Small intestine (tissue), 16 donors: ENCODE measurements at places on chromosomes 4 and X. TPM values are rescaled to one million over a fixed set of nuclear protein-coding genes. Genes with fewer than 3 reads are reported as not detected.

GRCh38 chrX:69616457-69617203 lies 717 bp downstream of the EDA start:
- peak; percentile 56 for DNase-seq

DNA sequence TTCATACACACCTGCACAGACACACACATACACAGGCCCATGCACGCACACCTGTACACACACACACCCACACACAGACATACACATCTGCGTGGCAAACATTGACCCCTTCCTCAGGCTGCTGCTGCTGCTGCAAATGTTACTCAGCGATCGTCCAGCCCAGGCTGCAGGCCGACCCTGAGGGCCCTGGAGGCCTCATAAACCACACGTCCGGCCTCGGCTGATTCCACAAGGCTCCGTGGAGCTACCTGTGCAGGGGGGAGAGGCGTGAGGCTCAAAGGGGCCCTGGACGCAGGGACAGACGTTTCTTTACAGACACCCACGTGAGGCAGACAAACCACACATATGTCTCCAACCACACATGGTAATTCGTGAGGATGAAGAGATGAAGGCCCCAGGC lies 53.9 kb upstream of the PPP2R3B start:
- DNase-seq: no peak

DNA sequence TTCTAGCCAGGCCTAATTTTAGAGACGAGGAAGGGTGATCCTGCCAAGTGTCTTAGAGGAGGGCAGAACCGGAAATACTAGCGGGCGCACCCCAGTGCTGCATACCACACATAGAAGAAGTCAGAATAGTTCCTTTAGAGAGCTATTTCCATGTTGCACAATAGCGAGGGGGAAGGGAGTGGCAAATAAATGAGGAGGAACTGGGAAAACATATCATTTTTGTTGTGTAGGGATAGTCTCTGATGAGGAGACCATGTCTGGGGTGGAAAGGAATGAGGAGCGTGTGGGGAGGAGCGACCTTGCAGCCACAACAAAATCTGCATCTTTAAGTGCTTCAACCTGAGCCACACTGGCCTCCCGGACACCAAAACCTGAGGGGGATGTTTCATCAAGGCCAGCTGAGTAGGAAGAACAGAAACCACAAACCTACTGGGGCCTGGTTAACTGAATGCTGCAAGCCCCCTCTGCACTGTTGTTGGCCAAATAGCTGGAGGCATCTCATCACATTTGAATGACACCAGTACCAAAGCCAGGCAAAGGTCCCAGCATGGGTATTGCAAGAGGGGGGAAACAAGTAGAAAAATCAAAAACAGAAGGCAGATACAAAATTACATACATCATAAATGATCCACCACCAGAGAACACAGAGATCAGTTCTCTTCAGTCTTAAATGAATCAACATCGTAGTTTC lies 26.7 kb upstream of the C1QTNF7 start:
- peak; percentile 3 for DNase-seq

- DNase-seq: no peak
Measured at GRCh38 chr4:94856030-94856429, 98.3 kb downstream of the BMPR1B start.

DNA sequence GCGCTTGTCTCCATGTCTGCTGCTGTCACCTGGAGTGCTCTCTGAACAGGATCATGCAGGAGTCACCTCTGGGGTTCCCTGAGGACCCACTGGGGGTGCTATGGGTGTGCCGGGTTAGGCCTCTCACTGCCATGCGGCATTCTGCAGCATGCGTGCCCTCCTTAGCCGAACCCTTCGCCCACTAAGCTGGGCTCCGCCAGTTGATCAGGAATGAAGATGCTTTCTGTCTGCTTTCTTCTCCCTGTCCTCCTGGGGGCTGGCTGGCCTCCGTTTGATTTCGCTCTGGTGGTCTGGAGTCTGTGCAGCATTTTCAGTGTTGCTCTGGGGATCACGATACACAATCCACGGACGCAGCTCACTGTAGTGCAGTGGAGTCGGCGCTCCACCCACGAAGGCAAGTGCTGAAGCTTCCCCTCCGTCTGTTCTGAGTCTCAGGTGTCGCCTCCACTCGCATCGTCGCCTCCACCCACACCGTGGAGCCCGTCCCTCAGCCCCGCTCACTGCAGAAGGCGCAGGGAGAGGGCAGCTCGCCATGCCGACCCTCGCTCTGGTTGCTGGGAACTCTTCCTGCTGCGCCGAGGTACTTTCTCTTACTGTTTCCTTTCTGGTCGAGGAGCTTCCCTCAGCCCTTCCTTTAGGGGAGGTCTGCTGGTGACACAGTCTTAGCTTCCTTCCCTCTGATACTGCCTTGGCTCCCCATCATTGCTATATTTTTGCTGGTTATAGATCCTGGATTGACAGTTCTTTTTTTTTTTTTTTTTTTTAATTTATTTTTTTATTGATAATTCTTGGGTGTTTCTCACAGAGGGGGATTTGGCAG lies 29.2 kb downstream of the LETM1 start:
- no peak for DNase-seq

DNA sequence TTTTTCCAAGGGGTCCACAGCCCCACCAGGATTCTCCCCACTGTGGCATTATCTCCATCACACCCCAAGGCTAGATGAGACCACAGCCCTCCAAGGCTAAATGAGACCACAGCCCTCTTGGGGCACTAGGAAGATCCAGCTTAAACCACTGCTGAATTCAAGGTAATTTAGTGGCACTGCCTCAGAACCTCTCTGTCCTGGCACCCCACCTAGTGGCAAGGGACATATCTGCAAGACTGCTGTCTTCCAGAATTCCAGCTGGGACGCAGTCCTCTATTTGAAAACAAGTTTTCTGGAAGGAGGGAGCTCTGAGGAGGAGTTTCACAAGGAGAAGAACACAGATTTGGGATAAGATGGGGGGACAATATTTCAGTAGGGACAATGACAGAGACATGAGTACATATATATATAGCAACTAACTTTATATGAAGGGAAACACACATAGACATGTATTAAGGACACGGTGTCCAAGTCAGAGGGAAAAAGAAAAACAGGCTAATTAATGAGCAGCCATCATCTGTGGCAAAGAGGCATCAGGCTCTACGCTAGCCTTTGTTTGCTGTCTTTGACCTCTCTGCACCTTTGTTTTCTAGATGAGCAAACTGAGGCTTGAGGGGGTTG lies 9.3 kb downstream of the CETN2 start:
- peak; percentile 28 for DNase-seq

- DNase-seq: peak; percentile 56
Measured at GRCh38 chr4:186166852-186167512, 24.4 kb upstream of the CYP4V2 start.

DNA sequence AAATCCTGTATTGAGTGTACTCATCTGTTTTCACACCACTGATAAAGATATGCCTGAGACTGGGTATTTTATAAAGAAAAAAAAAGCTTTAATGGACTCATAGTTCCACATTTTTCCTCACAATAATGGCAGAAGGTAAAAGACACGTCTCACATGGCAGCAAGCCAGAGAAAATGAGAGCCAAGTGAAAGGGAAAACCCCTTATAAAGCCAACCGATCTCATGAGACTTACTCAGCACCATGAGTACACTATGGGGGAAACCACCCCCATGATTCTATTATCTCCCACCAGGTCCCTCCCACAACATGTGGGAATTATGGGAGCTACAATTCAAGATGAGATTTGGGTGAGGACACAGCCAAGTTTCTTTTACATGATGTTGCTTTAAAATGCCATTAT lies 171.9 kb downstream of the GALNTL6 start:
- DNase-seq: no peak

GRCh38 chrX:40083979-40084359 lies 13.8 kb downstream of the BCOR start:
- no peak for DNase-seq

- no peak for DNase-seq
Measured at GRCh38 chr4:4980621-4981230, 38.5 kb downstream of the CYTL1 start.

- DNase-seq: peak; percentile 4
Measured at GRCh38 chr4:74873545-74874301, 59.2 kb upstream of the PARM1 start.

DNA sequence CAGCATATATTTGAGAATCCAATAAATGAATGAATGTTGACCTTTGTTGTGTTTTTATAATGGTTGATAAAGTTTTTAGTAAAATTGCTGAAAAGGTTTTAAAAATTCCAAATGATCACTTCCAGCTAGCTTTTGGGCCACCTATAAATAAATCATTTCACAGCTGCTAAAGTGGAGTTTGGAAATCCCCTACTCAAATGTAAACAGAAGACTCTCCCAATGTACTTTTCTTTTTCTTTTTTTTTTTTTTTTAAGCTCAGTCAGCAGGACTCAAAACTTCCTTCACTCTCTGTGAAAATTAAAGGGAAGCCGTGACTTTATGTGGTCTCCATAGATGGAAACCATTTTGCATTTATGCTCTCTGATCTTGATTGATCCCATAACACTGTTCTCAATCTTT lies 45.2 kb downstream of the CXCL13 start:
- DNase-seq: no peak

DNA sequence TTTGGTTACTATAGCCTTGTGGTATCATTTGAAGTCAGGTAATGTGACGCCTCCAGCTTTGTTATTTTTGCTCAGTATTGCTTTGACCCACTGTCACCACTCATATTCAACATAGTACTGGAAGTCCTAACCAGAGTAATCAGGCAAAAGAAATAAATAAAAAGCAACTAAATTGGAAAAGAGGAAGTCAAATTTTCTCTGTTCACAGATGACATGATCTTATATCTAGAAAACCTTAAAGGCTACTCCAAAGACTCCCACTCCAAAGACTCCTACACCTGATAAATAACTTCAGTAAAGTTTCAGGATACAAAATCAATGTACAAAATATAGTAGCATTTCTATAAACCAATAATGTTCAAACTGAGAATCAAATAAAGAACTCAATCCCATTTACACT lies 348.6 kb downstream of the CXXC4 start:
- DNase-seq: no peak

DNA sequence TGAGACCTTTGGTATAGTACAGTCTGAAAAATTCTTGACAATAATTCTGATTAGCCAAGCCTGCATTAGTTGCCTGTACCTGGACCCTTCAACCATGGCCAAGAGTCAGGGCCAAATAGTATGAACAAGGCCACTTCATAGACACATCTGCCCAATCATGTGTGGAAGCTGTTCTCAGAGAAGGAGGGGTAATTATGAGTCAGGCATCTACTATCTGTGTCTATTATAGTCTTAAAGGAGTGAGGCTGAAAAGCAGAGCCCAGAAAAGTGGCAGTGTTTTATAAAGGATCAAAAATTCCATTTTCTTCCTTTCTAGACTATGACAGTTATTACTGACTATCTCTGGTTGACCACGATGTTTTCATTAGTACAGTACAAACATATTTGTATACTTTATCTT lies 5.0 kb upstream of the ADGRL3 start:
- DNase-seq: no peak

- DNase-seq: no peak
Measured at GRCh38 chr4:89070041-89070440, 13.1 kb upstream of the FAM13A start.

DNA sequence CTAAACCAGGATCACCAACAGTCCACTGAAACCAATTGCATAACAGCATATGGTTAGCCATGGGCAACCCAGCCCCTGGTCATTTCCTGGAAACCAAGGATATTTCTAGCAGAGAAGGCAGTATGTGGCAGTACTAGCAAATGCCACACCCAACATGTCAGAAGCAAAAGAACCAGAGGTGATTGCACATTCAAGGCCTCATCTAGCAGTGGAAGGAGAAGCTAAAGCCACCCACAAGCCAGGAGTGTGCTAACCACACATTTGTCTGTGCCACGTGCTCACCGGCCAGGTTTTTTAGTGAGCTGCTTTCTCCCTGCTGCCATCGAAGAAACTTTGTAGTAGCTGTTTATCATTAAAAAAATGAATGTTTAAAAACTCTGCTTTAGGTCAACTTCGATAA lies 42.0 kb downstream of the TEC start:
- no peak for DNase-seq

DNA sequence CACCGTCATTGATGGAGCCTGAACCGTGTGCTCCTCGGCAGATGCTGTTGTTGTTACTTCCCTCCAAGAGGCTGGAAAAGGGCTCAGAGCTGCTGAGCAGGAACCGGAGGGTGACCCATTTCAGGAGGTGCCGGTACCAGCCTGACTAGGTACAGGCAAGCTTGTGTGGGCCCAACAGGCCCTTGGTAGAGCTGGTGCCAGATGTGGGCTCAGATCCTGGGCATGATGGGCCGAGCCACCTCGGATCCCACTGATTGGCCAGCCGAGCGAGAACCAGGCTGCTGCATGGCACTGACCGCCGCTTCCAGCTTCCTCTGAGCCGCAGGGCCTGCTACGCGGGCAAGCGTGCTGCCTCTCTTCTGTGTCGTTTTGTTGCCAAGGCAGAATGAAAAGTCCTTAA lies 33.7 kb downstream of the NOP14 start:
- no peak for DNase-seq

DNA sequence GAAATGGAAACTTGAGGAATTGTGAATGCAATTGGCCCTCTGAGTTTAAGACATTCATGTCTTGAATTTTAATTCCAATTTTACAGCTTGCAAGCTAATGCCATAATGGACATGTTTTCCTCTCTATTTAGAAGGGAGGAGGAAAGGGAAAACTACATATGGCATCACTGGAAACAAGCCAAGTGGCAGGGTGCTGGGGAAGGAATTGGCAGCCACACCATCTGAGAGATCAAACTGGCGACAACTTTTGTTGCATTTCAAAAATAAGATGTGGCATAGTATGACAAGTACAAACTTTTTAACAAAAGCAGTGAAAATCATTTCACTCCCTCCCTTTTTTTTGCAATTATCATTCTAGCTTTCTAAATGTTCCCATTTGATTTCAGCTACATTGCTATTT lies 615.6 kb downstream of the CENPC start:
- no peak for DNase-seq

GRCh38 chr4:1797861-1798579 lies 4.9 kb downstream of the FGFR3 start:
- peak; percentile 88 for DNase-seq

- DNase-seq: no peak
Measured at GRCh38 chr4:88244816-88245579, 39.4 kb downstream of the PPM1K start.

DNA sequence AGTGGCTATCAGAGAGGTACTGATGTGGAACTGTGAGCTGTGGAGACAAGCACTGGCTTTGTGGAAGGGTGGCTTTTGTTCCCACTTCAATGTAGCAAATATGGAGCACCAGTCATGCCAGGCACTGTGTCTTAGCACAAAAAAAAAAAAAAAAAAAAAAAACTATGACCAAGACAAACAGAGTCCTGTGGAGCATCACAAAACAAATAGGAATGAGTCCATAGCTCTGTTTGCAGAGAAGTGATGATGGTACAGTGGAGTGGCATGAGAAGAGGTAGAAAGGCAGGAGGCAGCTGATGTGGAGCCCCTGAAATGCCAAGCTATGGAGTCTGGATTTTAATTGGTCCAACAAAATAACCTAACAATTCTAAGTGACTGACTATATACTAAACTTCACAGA lies 116.9 kb downstream of the RAB28 start:
- no peak for DNase-seq

- DNase-seq: peak; percentile 27
Measured at GRCh38 chrX:17737986-17738713, 857 bp downstream of the SCML1 start.

- peak; percentile 8 for DNase-seq
Measured at GRCh38 chr4:24024605-24025004, 134.8 kb upstream of the PPARGC1A start.

The KLF8 gene
- 2.4 TPM for polyA plus RNA-seq

The ADGRG2 gene
- polyA plus RNA-seq: under 0.01 TPM

The AREG gene
- 4.7 TPM for polyA plus RNA-seq

The CYP4V2 gene
- 49.9 TPM for polyA plus RNA-seq

The TLR8 gene
- 0.73 TPM for polyA plus RNA-seq

The NOCT gene
- 8.5 TPM for polyA plus RNA-seq

The HGFAC gene
- 0.21 TPM for polyA plus RNA-seq

The BANK1 gene
- 1.4 TPM for polyA plus RNA-seq
